Hematopoietic multipotent progenitor cell treated with erythropoietin and hydrocortisone succinate and interleukin-3 and kit ligand, for 6 days (in vitro differentiated cells): ENCODE measurements at places on chromosomes 4 and X.

DNA sequence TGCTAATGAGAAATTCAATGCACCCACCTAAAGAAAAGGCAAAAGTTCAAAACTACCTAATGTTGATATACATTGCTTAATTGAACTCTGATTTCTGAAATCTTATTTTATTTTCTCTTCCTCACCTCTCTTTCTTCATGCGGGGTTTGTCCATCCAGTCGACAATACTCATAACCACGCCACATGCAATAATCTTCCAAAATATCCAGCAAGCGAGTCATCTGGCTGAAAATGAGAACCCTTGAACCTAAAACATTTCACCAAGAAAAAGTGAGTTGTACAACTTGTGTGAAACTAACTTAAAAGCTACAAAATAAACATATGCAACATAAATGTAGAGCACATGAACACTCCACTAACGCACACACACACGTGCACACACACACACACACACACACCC, 26.7 kb downstream of the SMARCA1 start:
- no peak for DNase-seq

DNA sequence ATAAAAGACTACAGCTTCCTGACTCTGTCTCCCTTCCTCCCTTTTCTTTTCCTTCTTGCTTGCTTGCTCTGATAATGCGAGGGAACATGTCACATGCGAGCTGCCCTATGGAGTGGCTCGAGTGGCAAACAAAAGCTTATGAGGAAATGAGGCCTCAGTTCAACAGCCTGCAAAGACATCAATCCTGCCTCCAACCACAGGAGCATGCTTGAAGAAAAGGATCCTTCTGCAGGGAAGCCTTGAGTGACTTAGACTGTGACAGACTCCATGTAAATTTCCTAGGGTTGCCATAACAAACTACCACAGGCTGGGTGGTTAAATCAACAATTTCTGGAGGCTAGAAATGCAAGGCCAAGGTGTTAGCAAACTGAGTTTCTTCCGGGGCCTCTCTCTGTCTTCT, 152.5 kb downstream of the NR3C2 start:
- DNase-seq: no peak

DNA sequence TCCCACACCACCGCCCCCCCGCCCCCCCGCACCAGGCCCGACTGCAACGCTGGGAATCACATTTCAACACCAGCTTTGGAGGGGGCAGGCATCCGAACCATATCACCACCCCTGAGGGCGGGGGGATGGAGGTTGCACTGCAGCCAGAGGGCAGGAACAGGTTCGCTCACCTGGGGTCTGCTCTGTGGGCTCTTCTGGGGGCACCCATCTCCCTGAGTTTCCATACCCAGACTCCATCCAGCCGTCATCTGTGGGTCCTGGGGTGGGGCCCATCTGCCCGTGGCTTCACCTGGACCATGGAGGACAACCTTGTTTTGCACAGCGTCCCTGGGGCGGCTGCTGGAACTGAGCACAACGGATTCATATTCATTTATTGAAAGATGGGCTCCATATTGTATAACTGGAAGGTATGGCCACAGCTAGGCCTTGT, 6.9 kb downstream of the PSAPL1 start:
- DNase-seq: no peak

DNA sequence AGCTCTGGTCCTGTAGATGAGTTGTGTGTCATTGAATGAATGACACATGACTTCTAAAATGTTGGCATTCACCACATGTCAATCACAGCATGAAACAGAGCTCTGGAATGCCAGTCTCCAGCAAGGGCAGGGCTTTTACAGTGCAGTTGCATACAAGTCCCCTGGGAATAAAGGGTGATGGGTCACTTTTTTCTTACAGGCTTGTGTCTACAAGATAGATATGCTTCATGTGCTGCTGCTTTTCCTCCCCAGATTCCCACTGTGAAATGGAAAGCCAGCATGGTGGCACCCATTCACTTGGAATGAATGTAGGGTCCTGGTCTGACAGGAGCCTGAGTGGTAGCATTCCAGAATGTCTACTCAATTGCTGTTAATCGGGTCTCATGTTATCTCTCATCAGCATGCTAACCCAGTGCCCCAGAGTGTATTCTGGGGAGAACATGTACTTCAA, 159.1 kb upstream of the KIT start:
- DNase-seq: no peak

GRCh38 chrX:67523932-67524331, 19.9 kb upstream of the AR start:
- no peak for DNase-seq

- peak; percentile 42 for DNase-seq
Measured at GRCh38 chr4:89570931-89571330, 263.3 kb upstream of the GPRIN3 start.

DNA sequence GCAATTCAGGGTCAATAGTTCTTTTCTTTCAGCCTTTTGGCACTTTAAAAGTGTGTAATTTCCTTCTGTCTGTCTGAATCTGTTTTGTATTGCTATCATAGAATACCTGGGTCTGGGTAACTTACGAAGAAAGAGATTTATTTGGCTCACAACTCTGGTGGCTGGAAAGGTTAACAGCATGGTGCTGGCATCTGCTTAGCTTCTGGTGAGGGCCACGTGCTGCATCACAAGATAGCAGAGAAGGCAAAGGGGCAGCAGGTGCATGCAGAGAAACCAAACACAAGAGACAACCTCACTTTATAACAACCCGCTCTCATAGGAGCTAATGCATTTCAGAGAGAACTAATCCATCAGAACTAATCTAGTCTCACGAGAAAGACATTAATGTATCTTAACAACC, 18.8 kb downstream of the RGN start:
- DNase-seq: no peak

DNA sequence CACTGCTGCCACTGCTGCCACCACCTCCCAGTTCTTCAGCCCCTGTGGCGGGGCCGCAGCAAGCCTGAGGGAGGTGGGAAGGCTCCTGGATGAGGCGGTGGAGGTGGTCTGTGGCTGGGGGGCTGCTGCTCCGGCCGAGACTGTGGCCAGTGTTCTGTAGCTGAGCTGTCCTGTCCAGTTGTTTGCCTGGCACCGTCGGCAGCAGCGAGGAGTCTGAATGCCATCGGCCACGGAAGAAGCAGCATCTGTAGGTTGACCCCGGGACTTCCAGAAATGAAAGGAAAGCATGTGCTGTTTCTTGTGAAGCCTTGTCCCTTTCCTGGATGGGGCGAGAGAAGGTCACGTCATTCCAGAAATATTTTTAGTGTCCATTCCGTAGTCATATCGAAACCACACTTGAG, 3.3 kb downstream of the C4orf54 start:
- DNase-seq: no peak

DNA sequence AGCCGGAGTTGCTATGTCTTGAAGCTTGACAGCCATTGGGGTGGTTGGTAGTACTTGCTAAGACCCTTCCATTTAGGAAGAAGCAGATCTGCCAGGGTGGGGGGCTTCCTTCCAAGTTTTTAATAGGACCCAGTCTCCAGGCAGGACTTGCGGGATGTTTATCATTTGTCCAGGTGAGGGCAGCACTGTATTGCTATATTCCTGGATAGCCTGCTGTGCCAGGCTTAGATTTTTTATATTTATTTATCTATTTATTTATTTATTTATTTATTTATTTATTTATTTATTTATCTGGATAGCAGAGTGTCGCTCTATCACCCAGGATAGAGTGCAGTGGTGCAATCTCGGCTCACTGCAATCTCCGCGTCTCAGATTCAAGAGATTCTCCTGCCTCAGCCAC, 87.4 kb upstream of the CT45A1 start:
- DNase-seq: peak; percentile 15

DNA sequence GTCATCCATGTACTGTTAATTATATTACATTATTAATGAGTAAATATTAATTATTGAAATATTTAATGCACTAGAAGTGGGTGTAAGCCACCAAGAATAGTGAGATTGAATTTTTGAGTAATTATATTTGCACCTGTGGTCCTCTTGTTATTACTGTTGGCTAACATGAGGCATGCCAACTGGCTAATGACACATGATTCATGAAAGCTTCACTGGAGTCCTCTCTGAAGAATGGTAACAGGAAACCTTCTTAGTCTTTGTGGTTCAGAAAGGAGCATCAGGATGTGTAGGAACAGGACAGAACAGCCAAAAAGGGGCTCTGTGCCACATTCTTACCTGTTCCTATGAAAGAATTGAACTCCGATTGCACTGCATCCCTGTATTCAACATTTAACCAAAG, 65.2 kb downstream of the SLC4A4 start:
- no peak for DNase-seq

GRCh38 chr4:57443308-57443707, 333.1 kb upstream of the IGFBP7 start:
- DNase-seq: no peak
